ENCODE measurements at places on chromosomes 7 and 10. TPM values are rescaled to one million over a fixed set of nuclear protein-coding genes. Genes with fewer than 3 reads are reported as not detected.
A peak's percentile ranks its signal among the peaks of the same experiment; 100 is the strongest.

UBTD1 gene
- 27.8 TPM for total RNA-seq

DNA sequence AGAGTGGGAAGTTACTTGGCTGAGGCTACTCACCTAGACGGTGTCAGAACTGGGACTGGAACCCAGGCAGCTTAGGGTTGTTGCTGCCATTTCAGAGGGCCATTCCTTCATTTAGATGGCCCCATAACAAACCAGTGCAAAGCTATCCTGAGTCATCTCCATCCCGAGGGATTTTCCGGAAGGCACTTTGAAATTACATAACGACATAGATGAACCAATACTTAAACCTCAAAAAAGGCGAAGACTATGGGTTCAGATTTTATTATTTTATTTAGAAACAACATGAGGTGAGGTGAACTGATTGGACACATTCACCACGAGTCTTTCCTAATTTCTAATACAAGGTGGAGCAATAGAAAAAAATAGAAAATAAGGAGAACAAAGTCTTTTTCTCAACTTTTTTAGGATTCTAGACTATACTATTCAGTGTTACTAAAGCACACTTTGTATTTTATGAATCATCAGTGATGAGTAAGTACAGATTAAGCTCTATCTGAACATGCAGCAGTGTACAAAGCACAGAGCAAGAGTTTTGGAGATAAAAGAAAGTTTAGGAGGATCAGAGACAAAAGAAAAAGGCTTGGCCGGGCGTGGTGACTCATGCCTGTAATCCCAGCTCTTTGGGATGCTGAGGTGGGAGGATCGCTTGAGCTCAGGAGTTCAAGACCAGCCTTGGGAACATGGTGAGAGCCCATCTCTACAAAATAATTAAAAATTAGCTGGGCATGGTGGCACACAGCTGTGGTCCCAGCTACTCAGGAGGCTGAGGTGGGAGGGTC lies 79.5 kb upstream of the SVIL start:
- H3K27ac ChIP-seq, result peak overlapping the region; percentile 27
- no peak for DNase-seq
- no peaks in the 10 kb centered on the region for H3K27me3 ChIP-seq
- H3K4me3 ChIP-seq, result no peak overlapping the region

- H3K27ac ChIP-seq, result no peak overlapping the region
- no peaks in the 10 kb centered on the region for H3K36me3 ChIP-seq
- no peak for DNase-seq
- no peaks in the 10 kb centered on the region for H3K4me1 ChIP-seq
These were observed 184.2 kb downstream of the PRPF18 start for GRCh38 chr10:13770760-13771493.

ARHGEF5 gene
- 56.7 TPM for total RNA-seq

- no peaks in the 10 kb centered on the region for H3K36me3 ChIP-seq
- no peaks in the 10 kb centered on the region for H3K27me3 ChIP-seq
- H3K27ac ChIP-seq, result no peak overlapping the region
- no peak for DNase-seq
These were observed 441.3 kb upstream of the MKI67 start for GRCh38 chr10:128567551-128567950.

FXYD4 gene
- not detected for total RNA-seq

WNT16 gene
- total RNA-seq, result not detected

DNA sequence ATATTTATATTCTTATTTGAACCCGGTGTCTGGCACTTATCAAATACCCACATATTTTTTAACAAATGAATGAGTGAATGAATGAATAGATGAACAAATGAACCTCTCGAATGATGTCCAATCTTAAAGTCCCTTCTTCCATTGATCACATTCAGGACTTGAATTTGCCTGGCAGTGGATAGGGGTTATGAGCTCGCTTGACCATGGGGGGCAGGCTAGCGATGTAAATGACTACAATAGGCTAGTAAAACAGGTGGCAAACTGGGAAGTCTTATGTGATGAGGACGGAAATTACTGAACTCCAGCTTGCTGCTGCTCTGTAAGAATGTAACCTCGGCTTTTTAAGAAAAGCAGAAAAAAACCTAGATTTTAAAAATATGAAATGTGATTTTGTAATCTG lies 247.7 kb upstream of the DKK1 start:
- no peak overlapping the region for H3K4me3 ChIP-seq
- no peak for DNase-seq
- no peak overlapping the region for H3K27ac ChIP-seq
- H3K4me1 ChIP-seq, result no peaks in the 10 kb centered on the region
- no peaks in the 10 kb centered on the region for H3K36me3 ChIP-seq
- no peaks in the 10 kb centered on the region for H3K27me3 ChIP-seq

GRCh38 chr10:110733218-110733952 lies 89.2 kb downstream of the RBM20 start:
- H3K4me1 ChIP-seq, result no peaks in the 10 kb centered on the region
- H3K4me3 ChIP-seq, result no peak overlapping the region
- H3K27me3 ChIP-seq, result no peaks in the 10 kb centered on the region
- H3K36me3 ChIP-seq, result no peaks in the 10 kb centered on the region

- peaks cover 12% of the 10 kb centered on the region for H3K4me1 ChIP-seq
- H3K27me3 ChIP-seq, result peaks cover 8% of the 10 kb centered on the region
- H3K27ac ChIP-seq, result no peak overlapping the region
- DNase-seq, result no peak
These were observed 5.2 kb downstream of the SPOCK2 start for GRCh38 chr10:72082856-72083789.

DNA sequence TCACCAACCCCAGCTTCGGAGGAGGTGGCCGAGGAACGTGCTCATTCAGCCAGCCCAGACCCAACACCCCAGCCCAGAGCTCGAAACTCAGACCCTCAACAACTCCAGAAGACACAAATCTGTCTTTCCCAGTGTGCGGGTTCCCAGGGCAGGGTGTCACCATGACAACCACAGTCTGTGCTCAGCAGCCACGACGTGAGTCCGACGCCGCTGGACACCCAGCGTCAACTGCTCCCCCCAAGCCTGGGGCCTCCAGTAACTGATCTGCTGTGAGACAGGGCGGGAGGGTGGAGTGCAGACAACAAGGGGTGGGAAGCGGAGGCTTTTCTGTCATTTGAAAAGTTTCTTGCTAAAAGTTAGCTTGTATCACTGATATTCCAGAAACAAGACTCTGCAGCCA lies 167.2 kb downstream of the MAD1L1 start:
- no peak overlapping the region for H3K27ac ChIP-seq
- no peak for DNase-seq
- H3K4me3 ChIP-seq, result no peak overlapping the region
- H3K36me3 ChIP-seq, result peaks cover 3% of the 10 kb centered on the region
- H3K27me3 ChIP-seq, result no peaks in the 10 kb centered on the region
- H3K4me1 ChIP-seq, result peaks cover 7% of the 10 kb centered on the region

PHTF2 gene
- 27.6 TPM for total RNA-seq

SSC4D gene
- 14.0 TPM for total RNA-seq

CCL24 gene
- total RNA-seq, result not detected

C10orf105 gene
- total RNA-seq, result not detected

DNA sequence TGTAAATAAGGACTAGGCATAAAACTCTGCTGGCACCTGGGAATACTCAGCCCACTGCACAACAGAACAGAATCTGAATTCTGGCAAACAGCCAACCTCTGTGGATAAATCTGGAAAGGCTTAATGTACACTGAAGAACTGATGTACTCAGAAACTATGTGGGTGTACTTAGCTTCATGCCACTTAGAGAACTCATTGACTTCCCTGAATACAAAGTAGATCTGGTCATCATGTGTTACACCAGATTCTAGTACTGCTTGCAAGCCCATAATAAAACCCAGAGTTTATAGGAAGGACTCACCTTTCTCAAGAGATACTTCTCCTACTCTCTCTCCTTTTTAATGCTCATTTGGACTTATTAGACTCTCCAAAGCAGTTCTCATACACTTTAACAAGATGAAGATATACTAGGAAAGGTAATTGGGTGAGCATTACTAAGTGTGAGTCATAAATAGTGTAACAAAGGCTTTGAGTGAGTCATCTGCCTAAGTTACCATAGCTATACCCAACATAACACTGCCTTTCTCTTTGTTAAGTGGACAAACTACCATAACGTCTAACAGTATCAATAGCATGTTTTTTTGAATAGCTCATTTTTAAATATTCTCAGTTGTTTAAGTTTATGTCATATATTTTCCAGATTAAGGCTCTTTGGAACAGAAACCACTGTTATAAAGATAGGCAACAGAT lies 309.1 kb downstream of the MDFIC start:
- H3K4me3 ChIP-seq, result no peak overlapping the region
- no peak for DNase-seq
- no peaks in the 10 kb centered on the region for H3K4me1 ChIP-seq
- H3K36me3 ChIP-seq, result no peaks in the 10 kb centered on the region
- no peak overlapping the region for H3K27ac ChIP-seq
- no peaks in the 10 kb centered on the region for H3K27me3 ChIP-seq

PNLIPRP2 gene
- not detected for total RNA-seq

GRCh38 chr7:127034186-127034806 lies 218.4 kb downstream of the GRM8 start:
- H3K4me3 ChIP-seq, result no peak overlapping the region
- H3K27me3 ChIP-seq, result no peaks in the 10 kb centered on the region
- DNase-seq, result no peak
- no peaks in the 10 kb centered on the region for H3K4me1 ChIP-seq
- no peaks in the 10 kb centered on the region for H3K36me3 ChIP-seq

- H3K36me3 ChIP-seq, result no peaks in the 10 kb centered on the region
- no peak for DNase-seq
- no peak overlapping the region for H3K27ac ChIP-seq
- H3K4me1 ChIP-seq, result no peaks in the 10 kb centered on the region
These were observed 9.7 kb upstream of the PURB start for GRCh38 chr7:44894888-44895580.

- H3K27ac ChIP-seq, result no peak overlapping the region
- H3K4me1 ChIP-seq, result no peaks in the 10 kb centered on the region
- no peaks in the 10 kb centered on the region for H3K27me3 ChIP-seq
- H3K36me3 ChIP-seq, result no peaks in the 10 kb centered on the region
- DNase-seq, result no peak
- no peak overlapping the region for H3K4me3 ChIP-seq
These were observed 2.5 kb upstream of the KEL start for GRCh38 chr7:142964502-142965246.

GRCh38 chr10:90470966-90471365 lies 386.9 kb downstream of the HTR7 start:
- no peaks in the 10 kb centered on the region for H3K27me3 ChIP-seq
- H3K27ac ChIP-seq, result no peak overlapping the region
- DNase-seq, result no peak
- no peak overlapping the region for H3K4me3 ChIP-seq
- no peaks in the 10 kb centered on the region for H3K36me3 ChIP-seq

- DNase-seq, result no peak
- H3K4me1 ChIP-seq, result no peaks in the 10 kb centered on the region
- H3K27ac ChIP-seq, result no peak overlapping the region
- no peak overlapping the region for H3K4me3 ChIP-seq
- no peaks in the 10 kb centered on the region for H3K36me3 ChIP-seq
These were observed 589.8 kb downstream of the DNAJB6 start for GRCh38 chr7:157926521-157927150.

PTPRN2 gene
- total RNA-seq, result 4.2 TPM

DNA sequence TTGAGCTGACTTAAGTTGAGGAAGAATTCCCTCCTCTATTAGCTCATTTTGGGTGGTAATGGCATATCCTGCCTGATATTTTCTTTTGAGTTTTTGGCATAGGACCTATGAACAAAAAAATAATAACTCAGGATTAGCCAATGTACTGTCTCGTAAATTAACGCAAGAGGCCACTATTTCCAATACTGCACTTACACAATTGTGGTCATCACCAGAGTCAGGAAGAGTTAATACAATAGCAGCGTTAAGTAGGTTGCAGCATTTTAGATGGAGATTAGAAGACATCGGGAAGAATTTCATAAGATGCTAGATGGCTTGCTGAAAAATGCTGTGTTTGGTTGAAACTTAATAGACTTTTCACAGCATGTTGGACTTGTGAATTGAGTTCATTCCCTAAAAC lies 36.4 kb downstream of the ANTXRL start:
- H3K36me3 ChIP-seq, result no peaks in the 10 kb centered on the region
- H3K4me1 ChIP-seq, result no peaks in the 10 kb centered on the region
- no peak overlapping the region for H3K27ac ChIP-seq
- DNase-seq, result no peak
- H3K27me3 ChIP-seq, result no peaks in the 10 kb centered on the region

DNA sequence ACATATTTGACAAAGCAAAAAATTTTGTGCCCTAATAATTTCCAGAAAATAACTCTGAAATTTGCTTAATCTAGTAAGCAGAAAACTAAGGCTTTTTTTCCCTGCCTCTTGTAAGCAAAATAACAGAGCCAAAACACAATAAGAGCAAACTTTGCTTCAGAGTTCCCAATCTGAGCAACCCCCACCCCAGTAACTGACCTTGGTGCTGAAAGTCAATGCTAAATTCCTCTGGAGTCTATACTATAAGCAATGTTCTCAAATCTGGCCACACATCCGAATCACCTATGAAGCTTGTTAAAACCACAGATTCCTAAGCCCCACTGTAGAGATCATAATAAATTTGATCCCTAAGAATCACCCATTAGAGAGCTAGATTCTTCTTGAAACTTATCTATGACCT lies 150.5 kb downstream of the ELAPOR2 start:
- no peak for DNase-seq
- H3K27me3 ChIP-seq, result no peaks in the 10 kb centered on the region
- no peaks in the 10 kb centered on the region for H3K36me3 ChIP-seq
- H3K27ac ChIP-seq, result no peak overlapping the region
- no peaks in the 10 kb centered on the region for H3K4me1 ChIP-seq
- no peak overlapping the region for H3K4me3 ChIP-seq

- H3K36me3 ChIP-seq, result no peaks in the 10 kb centered on the region
- peak overlapping the region; percentile 12 for H3K27ac ChIP-seq
- no peak for DNase-seq
These were observed 8.2 kb upstream of the FAS start for GRCh38 chr10:88982366-88982765.

DNA sequence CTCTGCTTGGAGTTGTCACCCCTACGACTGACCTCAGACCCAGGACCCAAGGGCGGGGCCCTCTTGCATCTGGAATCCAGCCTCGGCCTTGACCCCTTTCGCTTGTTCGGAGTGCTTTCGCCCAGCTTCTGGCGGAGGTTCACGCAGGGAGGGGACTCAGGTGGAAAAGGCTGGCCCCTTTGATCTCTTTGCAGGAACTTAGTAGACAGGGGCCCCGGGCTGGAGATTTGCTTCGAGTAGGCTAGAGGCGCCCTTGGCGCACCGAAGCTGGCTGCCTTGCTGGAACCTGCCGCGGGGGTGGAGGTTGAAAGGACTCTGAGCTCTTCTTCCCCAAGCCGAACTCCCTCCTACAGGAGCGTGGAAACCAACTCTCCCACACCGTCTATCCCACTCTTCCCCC lies 255.1 kb downstream of the OTUD1 start:
- H3K4me1 ChIP-seq, result peaks cover 9% of the 10 kb centered on the region
- H3K27me3 ChIP-seq, result peaks cover 14% of the 10 kb centered on the region
- no peak for DNase-seq
- no peaks in the 10 kb centered on the region for H3K36me3 ChIP-seq

DNA sequence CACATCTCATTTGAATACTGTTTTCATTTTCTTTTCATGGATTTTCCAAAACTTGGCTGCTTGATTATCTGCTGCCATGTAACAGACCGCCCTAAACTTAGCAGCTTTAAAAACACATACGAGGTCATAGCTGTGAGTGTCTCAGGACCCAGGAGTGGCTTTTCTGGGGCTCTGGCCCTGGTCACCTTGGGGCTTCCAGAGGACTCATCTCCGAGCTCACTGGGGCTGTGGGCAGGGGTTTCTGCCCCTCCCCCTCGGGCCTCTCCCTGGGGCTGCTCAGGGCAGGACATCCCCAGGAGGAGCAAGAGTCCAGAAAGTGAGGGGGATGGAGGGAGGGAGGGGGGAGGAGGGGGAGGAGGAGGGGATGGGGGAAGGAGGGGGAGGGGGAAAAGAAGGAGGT lies 77.0 kb downstream of the NKX6-2 start:
- peaks cover 4% of the 10 kb centered on the region for H3K36me3 ChIP-seq
- no peak overlapping the region for H3K4me3 ChIP-seq
- H3K27ac ChIP-seq, result no peak overlapping the region
- DNase-seq, result no peak
- H3K27me3 ChIP-seq, result no peaks in the 10 kb centered on the region

All from thyroid gland (tissue), 4 donors.